CD4-positive, alpha-beta T cell treated with Interleukin-17A for 1 hour (primary cell): ENCODE measurements at places on chromosomes 16 and 17.
A peak's percentile ranks its signal among the peaks of the same experiment; 100 is the strongest.

- no peak for DNase-seq
Measured at GRCh38 chr16:66416939-66417700, 10.0 kb upstream of the BEAN1 start.

GRCh38 chr17:75854881-75855309 lies 240 bp downstream of the WBP2 start:
- no peak for DNase-seq

DNA sequence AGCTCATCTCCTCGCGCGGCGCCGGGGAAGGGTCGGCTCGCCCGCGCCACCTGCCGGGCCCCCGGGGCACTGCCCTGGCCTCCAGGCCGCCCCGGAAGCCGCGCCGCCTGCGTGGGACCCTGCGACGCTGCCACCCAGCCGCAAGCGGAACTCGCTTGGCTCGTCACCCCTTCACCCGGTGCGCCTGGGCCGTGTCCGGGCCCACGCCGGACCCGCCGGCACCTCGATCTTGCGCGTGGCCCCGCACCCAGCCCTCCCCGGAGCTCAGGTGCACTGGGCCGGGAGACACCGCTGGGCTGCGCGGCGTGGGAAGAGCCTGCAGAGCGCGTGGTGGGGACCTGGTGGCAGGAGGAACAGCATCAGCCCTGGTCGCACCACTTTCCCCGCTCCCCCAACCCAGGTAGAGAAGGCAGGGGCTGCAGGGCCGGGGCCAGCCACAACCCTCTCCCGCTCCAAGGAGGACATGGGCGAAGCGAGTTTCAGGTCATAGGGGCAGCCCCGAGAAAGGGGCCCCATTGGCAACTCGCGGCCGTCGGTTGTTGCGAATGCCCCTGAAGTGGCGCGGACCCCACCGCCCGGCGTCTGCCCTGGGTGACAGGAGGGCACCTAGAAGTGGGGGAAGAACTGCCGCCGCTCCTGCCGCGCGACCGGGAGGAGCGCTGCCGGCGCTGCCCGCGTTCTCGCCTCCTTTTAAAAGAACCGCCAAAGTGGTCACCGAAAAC lies 363 bp upstream of the MIF4GD start:
- DNase-seq = peak; percentile 88

DNA sequence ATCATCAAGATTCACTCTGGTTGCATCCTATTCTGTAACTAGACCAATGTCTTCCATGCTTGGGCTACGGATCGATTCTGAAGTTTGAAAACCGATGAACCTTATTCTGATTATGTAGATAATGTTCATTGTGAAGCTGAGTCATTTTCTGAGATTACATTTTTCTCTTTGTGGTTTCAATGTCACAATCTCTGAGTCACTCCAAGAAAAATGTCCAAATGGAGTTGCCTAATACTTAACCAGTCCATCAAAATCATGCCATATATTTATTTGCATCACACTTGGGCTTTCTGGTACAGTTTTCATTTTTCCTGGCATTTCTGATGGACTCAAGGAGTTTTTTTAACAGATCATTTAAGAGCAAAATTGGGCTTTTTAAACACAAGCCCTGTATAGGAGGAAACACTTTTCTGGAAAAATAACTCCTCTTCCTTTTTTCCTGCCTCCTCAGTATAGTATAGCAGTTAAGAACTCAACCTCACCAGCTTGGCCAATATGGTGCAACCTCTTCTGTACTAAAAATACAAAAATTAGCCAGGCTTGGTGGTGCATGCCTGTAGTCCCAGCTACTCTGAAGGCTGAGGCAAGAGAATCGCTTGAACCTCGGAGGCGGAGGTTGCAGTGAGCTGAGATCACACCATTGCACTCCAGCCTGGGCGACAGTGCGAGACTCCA lies 17.5 kb downstream of the CACNG3 start:
- no peak for DNase-seq

DNA sequence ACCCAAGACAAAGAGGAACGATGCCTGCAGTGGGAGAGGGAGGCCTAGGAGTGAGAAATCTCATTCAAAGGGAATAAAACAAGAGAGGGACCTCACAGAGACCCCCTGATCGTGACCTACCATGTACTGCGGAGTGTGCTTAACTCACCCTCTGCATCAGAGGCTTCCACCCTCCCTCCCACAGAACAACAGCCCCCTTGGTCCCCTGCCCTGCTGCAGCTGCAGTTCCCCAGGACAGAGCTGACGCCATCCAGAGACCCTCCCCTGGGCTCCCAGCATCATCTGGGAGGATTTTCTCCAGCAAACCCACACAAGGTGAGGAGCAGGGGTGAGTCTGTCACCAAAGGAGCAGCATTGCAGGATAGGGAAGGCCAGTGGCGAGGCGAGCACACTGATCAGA lies 39.8 kb downstream of the TLE7 start:
- no peak for DNase-seq

- no peak for DNase-seq
Measured at GRCh38 chr17:20983359-20983637, 59.5 kb downstream of the USP22 start.

- no peak for DNase-seq
Measured at GRCh38 chr17:14923981-14924380, 341.1 kb downstream of the PMP22 start.

DNA sequence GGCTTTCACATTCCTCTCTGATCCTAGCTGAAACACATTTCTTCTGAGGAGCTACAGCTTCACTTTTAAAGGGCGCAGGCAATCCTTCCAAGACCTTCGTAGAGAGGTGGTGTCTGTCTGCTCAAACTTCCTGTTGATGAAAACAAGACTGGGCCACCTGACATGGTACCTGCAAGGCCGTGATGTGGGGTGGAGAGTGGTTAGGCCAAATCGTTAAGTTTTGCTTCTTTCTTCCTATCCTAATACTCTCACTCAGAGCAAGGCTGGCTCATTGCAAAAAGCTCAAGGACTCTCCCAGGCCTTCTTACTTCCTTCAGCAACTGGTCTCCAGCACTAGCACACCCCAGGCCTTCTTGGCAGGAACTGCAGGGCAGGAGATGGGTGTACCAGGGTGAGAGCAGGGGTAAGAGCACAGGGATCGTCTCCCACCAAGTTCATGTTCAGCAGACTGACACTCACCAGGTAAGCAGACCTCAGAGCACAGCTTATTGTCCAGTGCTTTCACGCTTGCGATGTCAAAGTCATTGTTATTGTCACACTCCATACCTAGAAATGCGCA lies 10.9 kb upstream of the FOXJ1 start:
- DNase-seq = peak; percentile 49

GRCh38 chr16:16780588-16780987 lies 401.6 kb downstream of the NPIPA7 start:
- DNase-seq = no peak

DNA sequence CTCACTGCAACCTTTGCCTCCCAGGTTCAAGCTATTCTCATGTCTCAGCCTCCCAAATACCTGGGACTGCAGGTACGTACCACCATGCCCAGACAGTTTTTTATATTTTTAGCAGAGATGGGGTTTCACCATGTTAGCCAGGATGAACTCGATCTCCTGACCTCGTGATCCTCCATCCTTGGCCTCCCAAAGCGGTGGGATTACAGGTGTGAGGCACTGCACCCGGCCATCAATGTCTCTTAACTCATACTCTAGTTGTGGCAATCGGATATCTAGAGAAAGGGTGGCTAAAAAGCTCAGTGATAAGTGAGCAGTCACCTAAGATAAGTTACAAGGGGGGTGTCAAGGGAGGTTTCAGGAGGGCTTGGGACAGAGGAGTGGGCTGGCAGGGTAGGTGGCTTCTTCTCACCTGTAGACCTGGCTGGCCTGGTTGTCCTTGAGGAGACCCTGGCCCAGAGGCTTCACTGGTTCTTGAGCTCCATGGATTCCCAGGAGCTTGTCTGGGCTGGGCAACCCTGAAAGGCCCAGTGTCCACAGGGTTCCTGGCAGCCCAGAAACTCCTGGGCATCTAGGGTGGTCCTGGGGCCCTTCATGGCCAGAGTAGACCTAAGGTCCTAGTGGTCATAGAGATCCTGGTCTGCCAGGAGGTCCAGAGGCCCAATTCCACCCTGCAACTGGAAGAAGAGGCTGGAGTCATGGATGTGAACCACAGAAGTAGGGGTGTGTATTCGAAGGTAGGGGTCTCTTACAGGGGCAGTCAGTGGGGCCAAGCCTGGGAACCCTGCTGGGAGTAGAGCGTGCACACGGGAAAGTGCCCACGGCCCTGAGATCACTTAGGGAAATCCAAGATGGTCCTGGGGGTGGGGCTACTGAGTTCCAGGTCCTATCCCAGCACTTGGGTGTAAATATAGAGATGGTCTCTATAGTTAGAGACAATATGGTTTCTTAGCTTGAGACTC lies 12.7 kb upstream of the IGFBP4 start:
- DNase-seq = no peak

DNA sequence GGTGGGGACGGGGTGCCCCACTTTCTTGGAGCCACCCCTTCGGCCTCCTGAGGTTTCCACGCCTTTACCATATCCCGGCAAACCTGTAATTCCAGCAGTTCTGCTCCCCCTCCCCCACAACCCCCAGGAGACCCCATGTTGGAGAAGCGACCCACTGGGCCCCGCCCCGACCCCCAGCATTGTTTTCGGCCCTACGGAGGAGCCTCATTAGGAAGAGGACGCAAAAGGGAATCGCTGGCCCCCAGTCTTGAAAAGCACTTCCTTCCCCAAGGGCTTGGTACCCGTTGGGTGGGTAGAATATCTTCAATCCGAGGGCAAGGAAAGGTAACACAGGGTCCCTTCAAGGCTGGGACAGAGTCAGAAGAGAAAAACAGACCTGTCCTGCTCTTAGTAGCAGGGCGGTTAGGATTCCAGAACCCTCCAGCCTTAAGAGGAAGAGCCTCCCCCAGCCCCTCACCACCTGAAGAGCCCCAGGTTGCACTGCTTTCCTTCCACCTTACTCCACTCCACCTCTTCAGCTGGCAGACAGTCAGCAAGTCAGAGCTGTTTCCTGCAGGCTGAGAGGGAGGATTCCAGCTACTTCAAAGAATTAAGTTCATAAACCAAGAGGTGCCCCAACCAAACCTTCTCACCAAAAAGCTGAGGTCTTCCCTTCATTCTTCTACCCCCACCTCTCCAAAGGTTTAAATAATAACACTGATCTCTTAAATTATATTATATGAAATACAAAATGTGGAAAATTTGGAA lies 803 bp upstream of the TLCD2 start:
- DNase-seq = peak; percentile 25

DNA sequence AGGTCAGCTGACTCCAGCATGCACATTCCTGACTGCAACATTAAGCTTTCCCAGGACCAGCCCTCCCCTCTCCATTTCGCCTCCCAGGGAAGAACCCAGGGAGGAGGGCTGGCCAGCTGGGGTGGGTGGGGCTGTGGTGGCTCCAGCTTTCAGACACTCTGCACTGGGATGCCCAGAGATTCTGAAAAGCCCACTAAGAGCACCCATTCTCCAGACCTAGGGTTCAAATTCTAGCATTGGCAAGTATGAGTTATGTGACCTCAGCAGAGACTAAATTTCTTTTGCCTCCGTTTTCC lies 7.8 kb downstream of the DLX3 start:
- DNase-seq = no peak

DNA sequence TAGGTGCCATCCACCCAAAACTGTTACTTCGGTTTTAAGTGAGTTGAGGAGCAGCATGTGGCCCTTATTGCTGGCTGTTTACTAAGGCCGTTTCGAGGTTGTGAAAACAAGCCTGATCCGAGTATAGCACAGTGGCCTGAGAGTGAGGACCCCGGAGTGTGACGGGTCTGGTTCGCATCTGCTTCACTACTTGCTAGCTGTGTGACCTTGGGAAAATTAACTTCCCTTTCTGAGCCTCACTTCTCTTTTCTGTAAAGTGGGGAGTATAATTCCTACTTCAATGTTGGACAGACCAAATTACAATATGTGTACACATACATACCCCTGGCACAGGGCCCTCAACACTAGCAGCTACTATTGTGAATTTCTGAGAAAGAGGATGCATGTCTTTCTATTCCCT lies 11.7 kb upstream of the HEATR6 start:
- DNase-seq = no peak

- DNase-seq = no peak
Measured at GRCh38 chr16:9650284-9650683, 531.9 kb downstream of the GRIN2A start.

- no peak for DNase-seq
Measured at GRCh38 chr17:71229070-71229469, 891.8 kb upstream of the SOX9 start.

- no peak for DNase-seq
Measured at GRCh38 chr17:66126231-66126630, 65.7 kb downstream of the CEP112 start.

GRCh38 chr16:2147981-2148671 lies at the start of gene RAB26:
Gene RAB26, plus strand, starts transcription at chr16:2148625. Its CDS starts 159 bp downstream, at chr16:2148784.
- peak; percentile 55 for DNase-seq
